Posterior vena cava (tissue), 2 donors: ENCODE measurements at places on chromosomes 16 and 17. TPM values are rescaled to one million over a fixed set of nuclear protein-coding genes. Genes with fewer than 3 reads are reported as not detected.

UBN1 gene
- total RNA-seq: 25.5 TPM

PRSS27 gene
- 1.4 TPM for total RNA-seq

HAS3 gene
- 0.88 TPM for total RNA-seq

EPX gene
- total RNA-seq: not detected

ZNF19 gene
- 4.2 TPM for total RNA-seq

- no peak for DNase-seq
Measured at GRCh38 chr16:88738151-88739084, 32.1 kb downstream of the CTU2 start.

DNA sequence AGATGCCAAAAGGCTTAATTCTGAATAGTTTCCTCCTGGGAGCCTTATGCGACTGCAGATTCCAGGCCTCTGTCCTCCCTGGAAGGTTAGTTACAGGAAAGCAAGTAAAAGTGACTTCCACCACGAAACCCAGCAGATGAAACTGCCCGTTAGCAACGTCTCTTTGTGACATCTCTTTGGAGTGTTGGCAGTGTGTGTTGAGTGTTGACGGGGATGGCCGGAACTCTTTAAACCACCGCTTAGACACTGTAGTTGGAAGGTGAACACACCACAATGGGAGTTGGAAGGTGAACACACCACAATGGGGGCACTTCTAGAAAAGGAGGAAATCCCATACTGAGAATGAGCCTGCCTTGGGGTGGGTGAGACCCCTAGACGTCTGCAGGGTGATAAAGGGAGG, 858 bp downstream of the SKAP1 start:
- DNase-seq: no peak

- no peak for DNase-seq
Measured at GRCh38 chr16:20383106-20384029, 21.2 kb downstream of the PDILT start.

DNA sequence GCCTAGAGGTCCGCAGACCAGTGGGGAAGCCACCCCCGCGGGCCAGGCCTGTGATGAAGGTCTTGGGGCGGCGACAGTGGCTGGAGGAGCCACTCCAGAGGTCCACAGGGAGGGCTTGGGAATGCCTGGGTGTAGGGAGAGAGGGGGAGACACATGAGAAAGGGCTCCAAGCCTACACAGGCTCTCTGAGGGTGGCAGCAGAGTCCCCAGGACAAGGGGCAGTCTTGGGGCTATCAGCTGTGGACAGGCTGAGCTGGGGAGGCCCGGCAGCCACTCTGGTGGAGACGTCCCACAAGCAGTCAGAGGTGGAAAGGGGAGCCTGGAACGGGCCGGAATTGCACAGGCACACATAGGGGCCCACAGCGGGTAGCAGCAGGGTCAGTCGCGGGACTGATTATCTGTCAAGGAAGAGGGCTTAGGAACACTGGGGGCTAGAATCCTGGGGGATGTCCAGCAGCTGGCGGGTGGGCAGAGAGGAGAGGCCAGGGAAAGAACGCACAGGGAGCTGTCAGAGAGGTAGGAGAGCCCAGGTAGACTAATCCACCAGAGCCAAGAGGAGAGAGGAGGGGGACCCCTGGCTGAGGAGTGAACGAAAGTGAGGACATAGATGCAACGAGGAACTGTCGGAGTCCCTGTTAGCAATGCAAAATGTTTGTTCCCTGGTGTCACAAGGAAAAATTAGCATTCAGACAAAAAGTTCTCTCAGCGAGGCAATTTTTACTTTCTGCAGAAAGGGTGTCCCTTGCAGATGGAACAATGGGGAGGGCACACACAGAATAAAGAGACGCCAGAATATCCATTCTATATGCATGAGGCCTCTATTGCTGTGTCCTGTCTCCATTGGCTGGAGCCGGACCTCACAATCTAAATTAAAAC, 93.9 kb upstream of the DNAH17 start:
- no peak for DNase-seq

DNA sequence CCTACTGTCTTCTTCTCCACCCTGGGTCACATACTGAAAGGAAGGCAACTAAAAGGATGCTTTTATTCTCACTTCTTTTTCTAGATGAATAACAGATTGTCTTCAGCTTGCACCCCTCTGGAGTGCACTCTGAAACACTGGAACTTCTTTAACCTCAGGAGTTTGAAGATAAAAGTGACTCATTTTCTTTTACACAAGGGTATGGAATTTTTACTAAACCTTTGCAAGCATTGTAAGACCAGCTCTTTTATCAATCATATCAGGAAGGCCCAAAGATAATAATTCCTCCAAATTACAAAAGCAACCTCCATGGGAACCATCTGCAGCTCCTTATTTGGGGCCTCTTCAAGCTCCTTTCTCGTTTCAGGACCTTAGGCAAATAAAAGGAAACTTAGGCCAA, 193.5 kb upstream of the KIF2B start:
- DNase-seq: no peak

GRCh38 chr16:68272507-68273209, 8.3 kb downstream of the SLC7A6 start:
- no peak for DNase-seq

DNA sequence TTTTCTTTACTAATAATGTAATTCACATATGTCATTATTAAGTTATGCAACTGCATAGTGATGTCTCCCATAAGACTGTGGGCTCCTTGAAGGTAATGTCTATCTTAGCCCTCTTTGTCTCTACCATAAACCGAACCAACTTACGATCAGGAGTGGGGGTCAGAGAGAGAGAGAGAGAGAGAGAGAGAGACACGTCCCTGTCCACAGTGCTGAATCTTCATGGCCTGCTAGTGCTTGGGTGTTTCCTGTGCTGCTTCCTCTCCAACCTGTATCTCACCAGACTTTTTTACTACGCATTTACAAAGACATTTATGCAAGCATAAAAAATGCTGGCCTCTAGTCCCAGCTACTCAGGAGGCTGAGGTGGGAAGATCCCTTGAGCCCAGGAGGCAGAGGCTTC, 52.2 kb upstream of the HAPSTR1 start:
- DNase-seq: no peak

- DNase-seq: no peak
Measured at GRCh38 chr16:337975-338575, 14.4 kb downstream of the AXIN1 start.

- DNase-seq: no peak
Measured at GRCh38 chr16:88769617-88770460, 15.2 kb downstream of the PIEZO1 start.

DNA sequence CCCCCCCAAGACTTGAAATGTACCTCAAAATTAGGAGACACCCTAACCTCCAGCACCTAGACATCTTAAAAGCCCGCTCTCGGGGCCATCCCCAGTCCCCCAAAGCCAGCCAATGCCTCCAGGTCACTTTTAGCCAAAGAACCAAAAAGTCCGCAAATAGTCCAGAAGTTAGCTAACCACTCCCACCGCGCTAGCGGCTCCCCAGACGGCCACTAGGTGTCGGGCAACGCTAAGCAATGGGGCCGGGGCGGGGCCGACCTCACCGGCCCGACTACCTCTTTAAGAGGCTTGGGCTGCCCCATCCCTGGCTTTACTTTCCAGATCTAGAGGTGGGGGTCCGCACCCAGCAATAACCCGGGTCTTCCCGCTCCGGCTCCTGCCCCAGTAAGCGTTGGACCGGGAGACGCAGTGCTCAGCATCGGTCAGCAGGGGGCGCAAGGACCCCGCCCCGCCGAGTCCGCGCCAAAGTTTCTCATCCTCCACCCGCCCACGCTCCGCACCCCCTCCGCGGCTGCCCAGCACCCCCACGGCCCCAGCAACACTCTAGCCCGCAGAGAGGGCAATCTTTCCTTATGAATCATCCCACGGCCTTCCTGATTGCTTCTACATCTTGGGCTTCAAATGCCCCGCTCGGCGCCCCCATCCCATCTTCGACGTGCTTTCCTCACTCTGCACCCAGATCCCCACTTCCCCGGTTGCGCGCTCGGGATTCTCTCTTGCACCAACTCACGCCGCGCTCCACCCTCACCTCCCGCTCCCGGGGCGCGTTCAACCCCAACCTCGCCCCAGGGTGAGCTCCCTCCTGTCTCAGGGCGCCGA, 765 bp downstream of the COL1A1 start:
- DNase-seq: peak; percentile 98

DNA sequence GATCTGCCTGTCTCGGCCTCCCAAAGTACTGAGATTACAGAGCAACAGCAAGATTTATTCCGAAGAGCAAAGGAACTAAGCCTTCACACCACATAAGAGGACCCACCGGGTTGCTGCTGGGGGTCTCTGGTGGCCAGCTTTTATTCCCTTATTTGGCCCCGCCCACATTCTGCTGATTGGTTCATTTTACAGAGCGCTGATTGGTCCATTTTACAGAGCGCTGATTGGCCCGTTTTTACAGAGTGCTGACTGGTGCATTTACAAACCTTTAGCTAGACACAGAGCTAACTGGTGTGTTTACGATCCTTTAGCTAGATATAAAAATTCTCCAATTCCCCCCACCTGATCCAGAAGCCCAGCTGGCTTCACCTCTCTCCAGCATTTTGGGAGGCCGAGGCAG, 26.3 kb downstream of the COPRS start:
- DNase-seq: peak; percentile 37

GRCh38 chr17:977166-977565, 2.4 kb downstream of the NXN start:
- no peak for DNase-seq

DNA sequence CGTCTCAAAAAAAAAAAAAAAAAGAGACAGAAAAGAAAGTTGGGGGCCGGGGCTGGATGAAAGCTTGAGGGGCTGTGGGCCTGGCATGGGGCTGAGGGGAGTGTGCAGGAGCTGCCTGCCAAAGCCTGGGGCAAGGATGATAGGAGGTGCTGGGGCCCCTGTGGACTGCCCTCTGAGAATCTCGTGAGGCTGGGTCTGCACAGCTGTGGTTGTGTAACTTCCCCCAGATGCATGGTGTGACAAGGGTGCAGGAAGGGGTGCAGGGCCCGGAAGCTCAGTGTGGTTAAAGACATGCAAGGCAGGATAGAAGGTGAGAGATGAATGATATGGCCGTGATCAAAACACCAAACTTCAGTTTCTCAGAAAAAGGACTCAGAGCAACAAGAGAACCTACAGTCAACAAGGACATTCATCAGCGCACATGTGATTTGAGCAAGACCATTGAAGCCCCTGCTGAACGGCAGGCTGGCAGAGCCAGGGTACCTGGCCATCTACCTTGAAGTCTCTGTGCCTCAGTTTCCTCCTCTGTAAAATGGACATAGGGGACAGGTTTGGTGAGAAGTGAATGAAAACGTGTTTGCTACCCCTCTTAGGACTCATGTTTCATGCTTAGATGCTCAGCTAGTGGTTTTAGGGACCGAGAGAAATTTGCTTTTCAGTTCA, 9.6 kb downstream of the IL32 start:
- DNase-seq: no peak

- peak; percentile 90 for DNase-seq
Measured at GRCh38 chr17:41962768-41963434, 3.7 kb upstream of the CNP start.

GRCh38 chr17:64146418-64147109, 16.6 kb upstream of the ERN1 start:
- DNase-seq: peak; percentile 89

- no peak for DNase-seq
Measured at GRCh38 chr16:30000735-30001631, 4.9 kb downstream of the INO80E start.

- peak; percentile 88 for DNase-seq
Measured at GRCh38 chr17:78257810-78258322, 26.4 kb downstream of the TMEM235 start.

GRCh38 chr17:59465949-59466307, 99.5 kb upstream of the DHX40 start:
- no peak for DNase-seq

- DNase-seq: no peak
Measured at GRCh38 chr17:5800131-5800530, 215.8 kb upstream of the NLRP1 start.

GRCh38 chr17:47935961-47936360, 5.4 kb upstream of the PNPO start:
- DNase-seq: no peak

DNA sequence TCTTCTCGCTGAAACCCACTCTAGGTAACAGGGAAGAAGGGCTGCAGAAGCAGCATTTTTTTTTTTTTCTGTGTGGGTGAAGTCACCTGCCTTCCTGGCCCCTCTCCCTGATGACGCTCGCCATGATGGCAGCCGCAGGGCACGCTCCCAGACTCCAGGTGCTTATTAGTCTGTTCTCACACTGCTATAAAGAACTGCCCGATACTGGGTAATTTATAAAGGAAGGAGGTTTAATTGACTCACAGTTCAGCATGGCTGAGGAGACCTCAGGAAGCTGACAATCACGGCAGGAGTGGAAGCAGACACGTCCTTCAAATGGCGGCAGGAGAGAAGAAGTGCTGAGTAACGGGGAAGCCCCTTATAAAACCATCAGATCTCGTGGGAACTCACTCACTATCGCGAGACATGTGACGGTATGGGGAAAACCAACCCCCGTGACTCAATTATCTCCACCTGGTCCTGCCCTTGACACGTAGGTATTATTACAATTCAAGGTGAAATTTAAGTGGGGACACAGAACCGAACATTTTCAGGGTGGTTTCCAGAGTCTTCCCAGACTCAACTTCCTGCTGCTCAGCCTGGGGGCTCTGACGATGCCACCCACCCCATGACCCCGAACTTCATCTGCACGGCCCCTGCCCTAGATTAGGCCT, 34.9 kb upstream of the NLRP1 start:
- DNase-seq: no peak

DNA sequence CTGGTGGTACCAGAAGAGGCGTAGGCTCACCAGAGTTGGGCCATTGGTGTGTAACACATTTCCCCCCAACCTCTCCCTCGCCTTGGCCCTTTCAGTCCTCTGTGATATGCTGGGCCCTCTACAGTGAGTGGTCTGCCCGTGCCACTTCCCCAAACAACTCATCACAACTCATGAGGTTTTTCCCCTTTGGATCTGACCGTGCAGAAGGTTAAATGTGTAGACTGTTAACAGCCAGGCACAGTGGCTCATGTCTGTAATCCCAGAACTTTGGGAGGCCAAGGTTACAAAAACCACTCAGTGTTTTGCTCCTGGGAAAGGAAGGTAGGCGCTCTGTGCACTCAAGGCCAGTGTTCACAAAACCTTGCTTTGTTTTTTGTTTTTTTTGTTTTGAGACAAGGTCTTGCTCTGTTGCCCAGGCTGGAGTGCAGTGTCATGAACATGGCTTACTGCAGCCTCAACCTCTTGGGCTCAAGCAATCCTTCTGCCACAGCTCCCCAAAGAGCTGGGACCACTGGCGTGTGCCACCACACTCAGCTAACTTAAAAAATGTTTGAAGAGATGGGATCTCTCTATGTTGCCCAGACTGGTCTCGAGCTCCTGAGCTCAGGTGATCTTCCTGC, 11.3 kb upstream of the CYB5B start:
- DNase-seq: no peak

- DNase-seq: no peak
Measured at GRCh38 chr17:49386373-49386772, 24.3 kb upstream of the ZNF652 start.

DNA sequence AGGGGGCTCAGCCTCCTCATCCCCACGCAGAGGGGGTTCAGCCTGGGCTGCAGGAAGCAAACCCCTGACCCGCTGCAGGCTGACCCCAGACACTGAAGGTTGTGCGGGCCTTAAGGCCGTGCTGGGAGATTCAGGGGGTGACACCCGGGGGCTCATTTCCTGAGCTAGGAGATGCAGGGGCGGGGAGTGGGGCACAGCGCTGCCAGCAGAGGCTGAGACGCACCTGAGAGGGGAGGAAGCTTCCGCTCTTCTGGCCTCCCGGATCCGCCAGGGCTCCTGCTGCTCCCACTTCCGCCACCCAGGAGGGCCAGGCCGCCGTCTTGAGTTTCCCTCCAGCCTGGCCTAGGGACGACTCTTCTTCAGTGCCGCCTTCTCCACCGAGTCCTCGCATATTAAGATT, 173.2 kb upstream of the FOXF1 start:
- DNase-seq: peak; percentile 71
